ENCODE measurements at places on chromosomes 7 and 10. TPM values are rescaled to one million over a fixed set of nuclear protein-coding genes. Genes with fewer than 3 reads are reported as not detected.

The SLC39A12 gene
- polyA plus RNA-seq, result not detected

The FAM53B gene
- polyA plus RNA-seq, result 23.4 TPM

The FAM237B gene
- polyA plus RNA-seq, result 1.1 TPM

The LIPK gene
- polyA plus RNA-seq, result not detected

The SH2B2 gene
- 2.5 TPM for polyA plus RNA-seq

The CHRM2 gene
- polyA plus RNA-seq, result 4.2 TPM

The CPEB3 gene
- 3.3 TPM for polyA plus RNA-seq

The SPDYE9 gene
- polyA plus RNA-seq, result 1.5 TPM

The OR2A12 gene
- 0.05 TPM for polyA plus RNA-seq

The TRAPPC14 gene
- 22.3 TPM for polyA plus RNA-seq

The COL26A1 gene
- 22.5 TPM for polyA plus RNA-seq

The SRRM3 gene
- polyA plus RNA-seq, result 2.1 TPM

The TRIM50 gene
- polyA plus RNA-seq, result 0.32 TPM

The NUTM2B gene
- polyA plus RNA-seq, result 2.0 TPM

The NPFFR1 gene
- polyA plus RNA-seq, result 0.15 TPM

The H2BK1 gene
- polyA plus RNA-seq, result not detected

GRCh38 chr10:68271196-68271882, 39.4 kb upstream of the ATOH7 start:
- no peak for DNase-seq

- DNase-seq, result no peak
Measured at GRCh38 chr10:70963271-70963670, 74.9 kb upstream of the PCBD1 start.

- no peak for DNase-seq
Measured at GRCh38 chr10:125699562-125700143, 16.7 kb upstream of the TEX36 start.

DNA sequence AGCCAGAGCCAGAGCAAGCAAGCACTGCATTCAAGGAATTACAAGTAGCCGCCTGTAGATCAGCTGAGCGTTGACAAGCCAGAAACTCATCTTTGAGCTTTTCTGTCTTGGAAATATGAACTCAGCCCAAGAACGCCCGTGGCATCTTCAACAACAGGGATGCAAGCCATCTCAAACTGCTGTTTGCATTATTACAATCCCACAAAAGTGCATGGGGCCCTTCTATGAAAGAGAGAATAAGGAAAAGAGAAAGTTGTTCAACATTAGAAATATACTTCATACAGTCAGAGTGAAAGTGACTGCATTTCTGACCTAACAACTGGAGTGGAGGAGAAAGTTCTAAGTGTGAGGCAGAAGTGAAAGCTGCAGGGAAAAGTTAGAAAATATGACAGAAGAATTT, 6.5 kb downstream of the SGCE start:
- DNase-seq, result no peak

DNA sequence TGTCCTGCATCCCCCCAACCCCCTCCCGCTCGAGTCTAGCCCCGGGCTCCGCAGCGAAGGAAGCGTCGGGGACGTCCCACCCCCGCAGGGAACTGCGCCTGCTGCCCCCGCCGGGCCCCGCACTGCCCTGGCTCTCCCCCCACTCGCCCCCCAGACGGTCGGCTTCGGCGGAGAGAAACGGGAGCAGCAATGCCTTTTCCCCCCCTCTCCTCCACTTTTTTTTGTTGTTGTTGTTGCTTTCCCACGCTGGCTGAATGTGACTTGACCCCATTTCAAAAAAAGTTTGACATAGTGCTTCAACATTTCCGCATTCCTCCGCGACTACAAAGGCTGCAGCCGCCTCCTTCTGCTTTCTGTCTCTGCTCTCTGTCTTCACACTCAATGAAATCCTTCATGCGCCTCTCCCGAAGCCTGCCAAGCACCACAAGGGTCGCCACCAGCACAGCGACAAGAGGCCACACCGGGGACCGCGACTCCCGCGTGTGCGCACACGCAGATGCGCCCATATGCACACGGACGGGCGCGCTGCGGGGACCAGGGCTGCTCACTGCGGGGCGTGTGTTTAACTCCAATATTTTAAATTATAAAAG, 1.0 kb downstream of the CDK6 start:
- peak; percentile 79 for DNase-seq

DNA sequence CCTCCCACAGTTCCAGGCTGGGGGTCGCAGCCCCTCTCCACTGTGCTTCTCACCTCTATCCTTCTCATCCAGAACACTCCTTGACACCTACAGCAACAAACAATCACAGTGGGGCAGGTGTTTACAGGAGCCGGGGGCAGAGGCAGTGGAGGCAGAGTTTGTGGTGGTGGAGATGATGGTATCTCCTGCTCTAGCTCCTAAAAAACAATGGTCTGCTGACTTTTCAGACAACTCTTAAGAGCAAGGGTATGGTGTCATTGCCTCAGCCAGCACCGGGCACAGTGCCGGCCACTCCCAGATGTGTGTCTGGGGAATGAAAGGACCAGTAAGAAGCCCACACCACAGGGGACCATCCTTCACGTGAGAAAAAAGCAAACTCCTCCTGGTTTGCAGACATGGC, 36.3 kb upstream of the ANTXRL start:
- no peak for DNase-seq

DNA sequence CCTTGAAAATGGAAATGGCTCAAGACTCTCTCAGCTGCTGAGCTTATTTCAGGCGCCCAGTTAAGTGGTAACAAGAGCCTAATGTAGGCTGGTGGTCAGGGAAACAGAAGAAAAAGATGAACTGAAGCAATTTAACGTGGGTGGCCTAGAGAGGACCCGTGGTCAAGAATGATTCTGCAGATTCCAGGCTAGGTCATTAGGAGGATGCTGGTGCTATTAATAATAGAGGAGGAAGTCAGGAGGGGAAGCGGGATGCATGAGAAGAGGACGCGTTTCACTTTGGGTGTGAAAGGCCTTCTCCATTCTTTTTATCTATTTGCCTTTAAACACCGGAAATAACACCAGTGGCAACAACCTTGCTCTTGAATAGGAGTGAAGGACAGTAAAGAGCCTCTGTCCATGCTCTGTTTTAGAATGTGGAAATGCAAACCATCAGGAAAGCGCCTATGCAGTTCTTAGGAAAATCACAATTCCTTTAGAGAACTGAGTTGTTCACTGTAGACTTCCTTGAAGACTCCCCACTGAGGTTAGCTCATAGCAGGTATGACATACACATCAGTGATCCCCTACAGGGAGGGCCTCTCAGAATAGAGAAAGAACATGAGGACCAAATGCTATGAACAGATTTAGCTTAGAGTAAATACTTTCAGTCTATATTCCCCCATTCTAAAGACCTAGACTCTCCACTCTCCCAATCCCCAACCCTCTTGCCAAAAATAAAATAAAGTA, 8.6 kb downstream of the LIPA start:
- no peak for DNase-seq

DNA sequence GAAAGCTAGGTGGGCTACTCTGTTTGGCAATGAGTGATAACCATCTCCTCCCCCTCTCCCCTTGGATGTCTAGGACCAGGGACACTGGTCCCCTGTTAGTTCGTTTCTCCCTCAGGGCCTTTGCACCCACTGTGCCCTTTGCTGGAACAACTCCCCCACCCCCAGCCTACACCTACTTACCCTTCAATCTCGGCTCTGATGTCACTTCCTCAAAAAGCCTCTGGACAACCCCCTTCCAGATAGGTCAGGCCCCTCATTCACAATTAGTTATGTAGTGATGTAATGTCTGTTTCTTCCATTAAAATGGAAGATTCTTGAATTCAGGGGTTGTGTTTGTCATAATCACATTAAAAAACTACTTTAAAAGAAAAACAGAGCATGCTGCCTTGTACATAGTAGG, 152.9 kb downstream of the SNX10 start:
- DNase-seq, result no peak

- no peak for DNase-seq
Measured at GRCh38 chr7:13841284-13841683, 148.2 kb downstream of the ETV1 start.

DNA sequence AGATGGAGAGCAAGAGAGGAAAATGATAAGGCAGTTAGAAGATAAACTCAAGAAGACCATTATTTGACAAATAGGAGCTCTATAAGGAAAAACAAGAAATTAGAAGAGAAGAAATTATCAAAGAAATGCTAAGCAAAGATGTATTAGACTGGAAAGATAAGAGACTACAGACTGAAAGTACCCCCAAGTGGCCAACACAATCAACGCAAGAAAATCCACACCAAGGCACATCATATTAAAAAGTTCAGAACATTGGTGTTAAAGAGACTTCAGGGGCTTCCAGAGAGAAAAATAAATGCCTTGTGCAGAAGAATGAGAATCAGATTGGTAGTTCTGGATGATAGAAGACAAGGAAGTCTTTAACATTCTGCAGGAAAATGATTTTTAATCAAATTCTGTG, 46.0 kb downstream of the SH2D4B start:
- no peak for DNase-seq

DNA sequence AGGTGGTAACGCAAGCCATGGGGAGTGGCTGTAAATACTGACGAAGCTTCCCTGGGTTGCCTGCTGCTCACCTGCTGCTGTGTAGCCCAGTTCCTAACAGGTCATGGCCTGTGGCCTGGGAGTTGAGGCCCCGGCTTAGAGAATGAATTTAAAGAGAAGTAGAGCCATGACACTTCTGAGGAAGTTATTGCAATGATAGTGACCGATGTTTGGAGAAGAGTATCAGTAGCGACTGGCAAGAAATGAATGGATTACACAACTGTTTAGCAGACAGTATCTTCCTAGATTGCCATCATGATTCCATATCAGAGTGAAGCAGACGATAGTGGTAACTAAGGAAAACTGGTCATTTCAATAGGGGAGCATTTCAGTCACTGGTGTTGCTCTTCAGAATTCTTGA, 249.6 kb downstream of the PLXDC2 start:
- no peak for DNase-seq

- DNase-seq, result no peak
Measured at GRCh38 chr10:18303851-18304801, 163.9 kb downstream of the CACNB2 start.

GRCh38 chr10:112313234-112313633, 30.0 kb downstream of the TECTB start:
- no peak for DNase-seq

GRCh38 chr7:83038787-83039186, 123.9 kb downstream of the PCLO start:
- DNase-seq, result no peak

DNA sequence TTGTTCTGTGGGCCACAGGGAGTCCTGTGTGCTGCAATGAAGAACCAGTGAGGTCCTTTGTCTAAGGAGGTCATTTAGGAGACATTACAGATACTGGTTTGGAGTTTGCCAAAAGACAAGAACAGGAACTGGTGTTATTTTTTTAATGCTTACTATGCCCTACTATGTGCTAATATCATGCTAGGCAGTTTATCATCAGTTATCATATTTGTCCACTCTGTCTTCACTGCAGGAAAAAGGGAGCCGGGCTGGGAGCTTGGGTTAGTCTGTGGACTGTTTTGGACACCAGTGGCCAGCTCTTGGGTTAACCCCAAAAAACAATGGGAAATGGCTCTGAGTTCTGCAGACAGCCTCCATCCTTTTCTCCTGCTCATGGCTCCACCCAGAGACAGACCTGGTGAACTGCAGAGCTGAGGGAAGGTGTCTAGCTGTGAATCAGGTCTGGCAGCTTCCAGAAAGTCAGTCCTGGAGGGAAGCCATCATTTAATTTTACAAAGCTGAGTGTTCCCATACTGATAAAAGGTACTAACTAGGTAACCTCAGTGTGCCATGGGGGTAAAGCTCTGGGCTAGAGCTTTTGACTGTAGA, 101.2 kb upstream of the ZNF746 start:
- no peak for DNase-seq

GRCh38 chr7:113071465-113071864, 15.2 kb downstream of the GPR85 start:
- DNase-seq, result no peak

GRCh38 chr10:3468919-3469638, 296.5 kb upstream of the PITRM1 start:
- no peak for DNase-seq

DNA sequence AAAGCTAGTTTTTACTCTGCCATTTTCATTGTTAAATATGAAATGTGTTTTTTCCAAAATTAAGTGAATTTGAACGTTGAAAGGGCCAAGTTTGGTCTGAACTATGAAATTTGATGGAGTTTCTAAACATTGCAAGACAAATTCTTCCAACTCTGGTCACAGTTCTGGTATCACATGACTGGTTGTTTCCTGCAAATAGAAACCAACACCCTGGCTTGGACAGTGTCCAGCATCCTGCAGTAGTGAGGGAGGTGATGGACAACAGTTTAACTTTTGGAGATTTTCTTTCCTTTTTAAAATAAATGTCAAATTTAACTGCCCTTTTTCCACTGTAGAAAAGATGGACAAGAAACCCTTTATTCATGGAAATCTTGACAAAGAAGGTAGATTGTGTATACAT, 54.8 kb upstream of the AGBL3 start:
- DNase-seq, result no peak

- DNase-seq, result no peak
Measured at GRCh38 chr10:10967029-10967428, 50.6 kb upstream of the CELF2 start.

- DNase-seq, result no peak
Measured at GRCh38 chr7:55730197-55730596, 132.4 kb downstream of the SEPTIN14 start.

DNA sequence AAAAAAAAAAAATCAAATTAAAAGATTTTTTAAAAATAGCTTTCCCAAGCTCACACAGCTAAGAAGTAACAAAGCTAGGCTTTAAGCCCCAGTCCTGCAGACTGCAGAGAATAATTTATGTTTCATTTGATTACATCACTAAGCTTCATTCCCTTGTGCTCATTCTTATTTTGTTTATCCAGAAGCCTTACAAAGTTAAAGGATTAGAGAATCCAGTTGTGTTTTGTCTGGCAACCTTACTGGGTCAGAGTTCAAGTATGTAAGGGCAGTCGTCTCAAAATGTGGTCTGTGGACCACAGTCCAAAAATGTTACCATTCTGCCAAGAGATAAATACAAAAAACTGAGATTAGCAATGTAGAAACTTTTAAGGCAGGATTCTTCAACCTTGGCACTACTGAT, 32.1 kb upstream of the EZH2 start:
- DNase-seq, result peak; percentile 44

GRCh38 chr7:13851736-13852135, 137.7 kb downstream of the ETV1 start:
- DNase-seq, result no peak

- DNase-seq, result no peak
Measured at GRCh38 chr10:58698777-58699356, 186.2 kb downstream of the BICC1 start.

GRCh38 chr10:8403711-8404371, 349.4 kb downstream of the GATA3 start:
- no peak for DNase-seq

- DNase-seq, result no peak
Measured at GRCh38 chr7:99457050-99457649, 8.8 kb downstream of the ATP5MF start.

GRCh38 chr7:44754802-44755697, 6.4 kb downstream of the ZMIZ2 start:
- DNase-seq, result no peak
